ENCODE measurements at places on chromosomes 5 and 9. TPM values are rescaled to one million over a fixed set of nuclear protein-coding genes. Genes with fewer than 3 reads are reported as not detected.

DBH gene
- not detected for total RNA-seq

GFI1B gene
- not detected for total RNA-seq

MZB1 gene
- not detected for total RNA-seq

DNA sequence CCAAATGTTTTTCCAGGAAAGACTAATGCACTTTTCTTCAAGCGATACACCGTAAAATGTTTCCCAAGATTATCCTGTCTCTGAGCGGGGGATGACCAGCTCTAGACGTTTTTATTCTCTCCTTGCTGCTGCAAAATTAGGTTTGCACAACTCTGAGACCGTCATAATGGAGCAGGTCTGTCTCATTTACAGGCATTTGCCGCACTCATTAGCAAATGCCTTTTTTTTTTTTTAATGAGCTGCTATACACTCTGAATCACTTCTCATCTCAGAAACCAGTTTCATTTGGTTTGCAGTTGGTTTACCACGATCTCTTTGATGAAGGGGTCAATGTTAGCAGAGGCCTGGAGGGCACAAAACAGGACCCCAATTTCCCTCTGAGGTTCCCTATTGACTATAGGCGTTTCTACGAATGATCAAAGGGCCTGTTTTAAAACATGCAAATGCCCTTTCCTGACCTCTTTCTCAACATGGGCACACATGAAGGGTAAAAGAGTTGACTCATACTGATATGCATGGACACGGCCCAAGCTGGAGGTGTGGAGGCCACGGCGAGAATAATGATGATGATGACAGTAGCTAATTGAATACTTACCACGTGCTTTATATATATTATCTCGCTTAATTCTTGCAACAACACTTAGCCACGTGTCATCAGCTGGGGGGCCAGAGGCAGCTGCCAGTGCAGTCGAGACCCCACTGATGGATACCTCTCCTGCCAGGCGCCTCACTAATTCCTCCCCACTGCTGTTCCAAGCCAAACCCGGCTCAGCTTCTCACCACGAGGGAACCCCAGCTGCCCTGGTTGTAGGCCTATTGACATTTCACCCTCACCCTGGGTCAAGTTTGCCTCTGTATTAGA, 89.9 kb upstream of the PTCH1 start:
- no peaks in the 10 kb centered on the region for H3K36me3 ChIP-seq
- H3K4me3 ChIP-seq, result no peak overlapping the region
- DNase-seq, result no peak
- H3K4me1 ChIP-seq, result no peaks in the 10 kb centered on the region

- no peak overlapping the region for H3K27ac ChIP-seq
- peaks cover 6% of the 10 kb centered on the region for H3K36me3 ChIP-seq
- DNase-seq, result no peak
- peaks cover 2% of the 10 kb centered on the region for H3K4me1 ChIP-seq
Measured at GRCh38 chr9:33346564-33346963, 55.8 kb downstream of the AQP7 start.

DNA sequence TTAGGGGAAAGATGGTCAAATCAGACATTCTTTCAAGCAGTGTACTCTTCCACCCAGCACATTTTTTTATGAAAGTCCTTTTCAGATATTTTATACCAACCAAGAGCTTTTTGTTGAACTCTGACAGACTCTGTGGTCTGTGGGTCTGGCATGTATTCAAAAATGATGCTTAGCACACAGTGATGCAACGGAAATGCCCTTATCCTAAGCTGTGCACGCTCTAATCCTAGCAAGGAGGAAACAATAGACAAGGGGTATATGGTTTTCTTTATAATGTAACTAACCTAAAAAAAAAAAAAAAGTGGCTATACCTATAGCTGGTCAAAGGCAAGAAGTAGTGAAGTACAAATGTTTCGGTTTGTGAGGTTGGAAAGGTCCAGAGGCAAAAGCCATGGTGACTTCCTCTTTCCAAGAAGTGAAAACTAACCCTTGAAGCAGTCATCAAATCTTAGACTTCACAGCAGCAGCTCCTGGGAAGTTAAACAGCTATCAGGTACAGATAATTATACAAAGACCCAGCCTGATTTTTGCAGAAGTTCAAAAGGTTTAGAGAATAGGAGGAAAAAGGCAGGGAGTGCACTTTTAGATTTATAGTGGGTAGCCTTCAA, 82.5 kb downstream of the SEMA6A start:
- no peaks in the 10 kb centered on the region for H3K27me3 ChIP-seq
- peak; percentile 96 for DNase-seq
- no peaks in the 10 kb centered on the region for H3K36me3 ChIP-seq
- H3K4me1 ChIP-seq, result peaks cover 3% of the 10 kb centered on the region

GRCh38 chr9:35729700-35730485, 2.1 kb downstream of the TLN1 start:
- peak; percentile 87 for DNase-seq
- no peaks in the 10 kb centered on the region for H3K27me3 ChIP-seq
- peak overlapping the region; percentile 96 for H3K4me3 ChIP-seq

DNA sequence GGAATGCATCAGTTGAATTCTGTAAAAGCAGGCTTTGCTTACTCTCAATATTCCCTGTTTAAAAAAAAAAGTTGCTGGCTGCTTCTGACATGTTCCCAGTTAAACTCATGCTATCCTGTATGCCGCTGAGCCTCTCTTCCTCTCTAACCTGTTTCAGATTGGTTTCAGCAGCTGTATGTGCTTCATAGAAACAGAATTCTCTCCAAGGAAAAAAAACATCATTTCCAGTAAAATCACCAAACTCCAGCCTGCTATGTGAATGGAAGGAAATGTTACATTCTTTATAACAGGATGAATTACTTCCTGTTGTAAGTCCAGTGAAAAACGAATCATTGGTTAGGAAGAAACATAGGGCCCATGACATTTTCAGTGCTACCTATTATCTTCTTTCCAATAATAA, 25.7 kb upstream of the KCNV2 start:
- no peak overlapping the region for H3K4me3 ChIP-seq
- H3K27me3 ChIP-seq, result no peaks in the 10 kb centered on the region
- no peak overlapping the region for H3K27ac ChIP-seq
- no peaks in the 10 kb centered on the region for H3K4me1 ChIP-seq
- peak; percentile 5 for DNase-seq

DNA sequence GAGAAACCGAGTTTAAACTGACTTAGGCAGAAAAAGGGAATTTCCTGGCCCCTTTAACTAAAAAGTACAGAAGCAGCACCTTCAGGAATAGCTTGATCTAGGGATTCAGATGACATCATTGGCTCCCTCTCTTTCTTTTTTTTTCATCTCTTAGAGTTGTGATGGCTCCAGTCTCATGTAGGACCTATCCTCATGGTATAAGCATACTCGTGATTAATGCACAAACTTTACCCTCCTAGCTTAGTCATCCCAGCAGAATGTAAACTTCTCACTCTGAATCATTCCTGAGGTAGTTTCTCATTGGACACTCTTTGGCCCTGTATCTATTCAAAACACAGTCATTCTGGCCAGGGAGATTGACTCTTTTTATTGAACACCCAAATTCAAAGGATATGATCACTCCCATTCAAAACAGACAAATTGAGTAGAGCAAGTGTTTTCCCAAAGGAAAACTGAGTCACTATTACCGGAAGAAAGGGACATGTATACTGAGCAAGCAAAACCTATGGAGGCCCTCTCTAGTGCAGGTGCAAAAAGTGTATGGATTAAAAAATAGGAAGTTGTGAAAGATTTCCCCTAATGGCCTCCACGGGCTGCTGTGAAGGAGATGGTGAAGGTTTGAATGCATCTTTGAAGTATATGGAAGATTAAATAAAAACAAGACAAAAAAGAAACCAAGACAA, 27.6 kb upstream of the SMIM23 start:
- H3K27ac ChIP-seq, result peak overlapping the region; percentile 29
- no peaks in the 10 kb centered on the region for H3K27me3 ChIP-seq
- DNase-seq, result peak; percentile 96
- H3K36me3 ChIP-seq, result no peaks in the 10 kb centered on the region
- peaks cover 5% of the 10 kb centered on the region for H3K4me1 ChIP-seq
- no peak overlapping the region for H3K4me3 ChIP-seq

DNA sequence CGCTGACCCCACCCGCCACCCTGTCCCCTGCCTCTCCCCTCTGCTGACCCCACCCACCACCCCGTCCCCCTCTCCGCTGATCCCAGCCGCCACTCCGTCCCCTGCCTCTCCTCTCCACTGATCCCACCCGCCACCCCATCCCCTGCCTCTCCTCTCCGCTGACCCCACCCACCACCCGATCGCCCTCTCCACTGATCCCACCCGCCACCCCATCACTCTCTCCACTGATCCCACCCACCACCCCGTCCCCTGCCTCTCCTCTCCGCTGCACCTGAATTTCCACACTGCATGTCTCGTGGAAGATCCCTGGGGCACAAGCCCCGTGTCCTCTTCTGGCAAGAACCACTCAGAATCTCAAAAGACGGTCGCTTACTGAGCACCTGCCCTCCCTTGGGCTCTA, 53.4 kb upstream of the OLFM1 start:
- DNase-seq, result no peak
- no peak overlapping the region for H3K4me3 ChIP-seq
- H3K36me3 ChIP-seq, result no peaks in the 10 kb centered on the region
- H3K27ac ChIP-seq, result no peak overlapping the region
- H3K27me3 ChIP-seq, result no peaks in the 10 kb centered on the region

DNA sequence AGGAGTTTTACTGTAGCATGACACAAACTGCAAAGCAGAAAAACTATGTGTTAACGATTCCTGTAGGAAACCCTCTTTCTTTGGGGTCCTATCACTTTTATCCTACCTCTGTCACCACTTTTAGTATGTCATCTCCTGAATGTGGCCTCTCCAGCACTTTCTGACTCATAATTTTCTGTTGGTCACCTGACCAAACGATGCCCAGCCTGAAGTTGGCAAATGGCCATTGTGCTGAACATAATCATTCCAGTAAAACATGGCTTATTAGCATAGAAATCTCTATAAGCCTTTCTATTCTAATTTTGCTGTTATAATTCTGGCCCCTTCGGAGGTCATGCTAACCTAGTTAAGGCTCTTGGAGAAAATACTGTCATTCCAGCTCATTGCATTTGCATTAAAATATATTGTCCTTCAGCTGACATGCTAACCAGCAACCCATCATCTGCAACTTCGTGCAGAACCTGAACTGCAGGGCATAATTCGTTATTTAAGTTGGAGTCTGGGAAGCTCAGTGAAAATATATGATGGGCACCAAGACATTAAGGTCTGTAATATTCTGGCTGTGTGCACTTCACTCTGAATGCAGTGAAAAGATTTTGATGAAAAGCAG, 140.3 kb downstream of the NMUR2 start:
- no peaks in the 10 kb centered on the region for H3K27me3 ChIP-seq
- no peaks in the 10 kb centered on the region for H3K4me1 ChIP-seq
- H3K4me3 ChIP-seq, result no peak overlapping the region
- DNase-seq, result no peak
- no peak overlapping the region for H3K27ac ChIP-seq
- no peaks in the 10 kb centered on the region for H3K36me3 ChIP-seq
